ENCODE measurements at places on chromosomes 3 and 15. TPM values are rescaled to one million over a fixed set of nuclear protein-coding genes. Genes with fewer than 3 reads are reported as not detected.

The REC114 gene
- 28.7 TPM for total RNA-seq

The FOXL2 gene
- 2.6 TPM for total RNA-seq

The SLC15A2 gene
- total RNA-seq, result 13.8 TPM

The TMEM108 gene
- 13.9 TPM for total RNA-seq

The PCYT1A gene
- total RNA-seq, result 51.3 TPM

The POPDC2 gene
- total RNA-seq, result 5.7 TPM

The CIDEC gene
- 1.1 TPM for total RNA-seq

The CCDC33 gene
- 11.6 TPM for total RNA-seq

The CCR4 gene
- total RNA-seq, result 3.0 TPM

The SEMA6D gene
- total RNA-seq, result 4.3 TPM

The TMF1 gene
- 37.4 TPM for total RNA-seq

The EHD4 gene
- total RNA-seq, result 10.2 TPM

The SI gene
- total RNA-seq, result 1.5 TPM

The BHLHE40 gene
- total RNA-seq, result 40.6 TPM

The SLC22A14 gene
- total RNA-seq, result 9.4 TPM

The CRELD1 gene
- total RNA-seq, result 34.9 TPM

The DISP2 gene
- 7.6 TPM for total RNA-seq

The BOC gene
- total RNA-seq, result 24.5 TPM

The GOLGA8A gene
- 121 TPM for total RNA-seq

The GPR27 gene
- 30.4 TPM for total RNA-seq

The RASGRP1 gene
- 7.4 TPM for total RNA-seq

The GOLGA6L4 gene
- 21.3 TPM for total RNA-seq

The PIK3CA gene
- total RNA-seq, result 20.8 TPM

The BFSP2 gene
- not detected for total RNA-seq

The ACVR2B gene
- total RNA-seq, result 22.9 TPM

The SNTN gene
- not detected for total RNA-seq

The GLDN gene
- 0.37 TPM for total RNA-seq

The SPSB4 gene
- total RNA-seq, result 7.4 TPM

The KNG1 gene
- 0.31 TPM for total RNA-seq

The CLDN18 gene
- total RNA-seq, result 3.1 TPM

The SLC22A13 gene
- 2.6 TPM for total RNA-seq

The CYP19A1 gene
- total RNA-seq, result 2.8 TPM

Data from testis (tissue), 5 donors.